Stomach (tissue), 19 donors: ENCODE measurements at places on chromosomes 16 and 17. TPM values are rescaled to one million over a fixed set of nuclear protein-coding genes. Genes with fewer than 3 reads are reported as not detected.

MINK1 gene
- total RNA-seq, result 95.5 TPM

DNA sequence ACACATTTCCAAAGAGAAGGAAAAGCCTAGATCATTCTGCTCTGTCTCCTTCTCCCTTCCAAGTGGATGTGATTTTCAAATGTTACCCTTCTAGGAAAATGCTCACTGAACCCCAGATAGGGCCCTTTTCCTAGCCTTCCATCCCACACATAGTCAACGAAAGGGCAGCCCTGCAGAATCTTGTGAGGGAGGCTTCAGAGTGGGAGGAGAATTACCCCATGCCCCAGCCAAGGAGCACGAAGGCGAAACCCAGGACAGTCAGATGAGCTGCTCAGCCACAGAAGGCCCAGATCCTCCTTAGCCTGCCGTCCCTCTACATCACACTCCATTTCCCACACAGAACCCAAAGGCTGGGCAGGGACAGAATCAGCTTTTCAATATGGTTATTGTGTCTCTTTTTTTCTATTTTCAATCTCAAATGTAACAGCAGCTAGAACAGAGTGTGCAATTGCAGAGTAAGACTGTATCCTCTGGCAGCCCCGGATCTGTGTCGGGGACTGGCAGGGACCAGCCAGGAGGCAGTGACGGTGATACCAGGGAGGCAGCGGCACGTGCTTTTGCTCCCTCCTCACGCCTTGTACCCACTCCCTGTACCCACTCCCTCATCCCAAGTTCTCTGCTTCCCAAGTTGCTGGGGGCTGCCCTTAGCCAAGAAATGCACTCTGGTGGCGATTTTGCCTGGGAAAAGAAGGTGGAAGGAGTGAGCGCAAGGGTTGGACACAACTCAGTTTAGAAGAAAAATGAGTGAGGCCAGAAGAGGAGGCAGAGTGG lies 3.7 kb upstream of the SDK2 start:
- no peak for DNase-seq

DNA sequence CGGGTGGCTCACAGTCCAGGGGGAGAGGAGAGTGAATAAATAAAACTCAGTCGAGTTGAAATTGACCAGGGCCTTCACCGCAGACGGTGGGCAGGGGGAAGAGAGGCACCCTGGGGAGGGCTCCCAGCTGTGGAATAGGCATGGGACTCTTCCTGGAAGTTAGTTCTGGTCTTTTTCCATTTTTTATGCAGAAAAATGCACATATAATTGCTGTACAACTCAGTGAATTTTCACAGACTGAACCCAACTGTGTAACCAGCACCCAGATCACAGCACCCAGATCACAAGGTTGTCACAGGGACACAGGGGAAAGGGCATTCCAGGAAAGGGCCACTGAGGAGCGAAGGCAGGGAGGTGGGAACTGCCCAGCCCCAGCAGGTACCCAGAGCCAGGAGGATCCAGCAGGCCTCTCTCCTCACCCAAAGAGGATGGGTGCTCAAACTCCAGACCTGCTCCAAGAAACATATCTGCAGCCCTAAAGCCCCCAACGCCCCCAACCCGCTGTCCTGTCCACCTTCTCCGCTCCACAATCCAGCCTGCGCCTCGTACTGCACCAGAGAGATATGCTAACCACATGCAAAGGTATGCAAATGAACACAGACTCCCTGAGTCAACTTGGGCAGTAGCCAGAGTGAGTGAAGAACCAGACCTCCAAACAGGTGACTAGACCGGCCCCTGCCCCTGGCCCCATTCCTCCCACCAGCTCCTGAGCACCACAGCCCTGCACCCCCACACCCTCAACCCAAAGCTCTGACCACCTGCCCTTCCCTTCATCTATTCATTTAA lies 29.1 kb upstream of the EIF1 start:
- DNase-seq, result peak; percentile 48

DNA sequence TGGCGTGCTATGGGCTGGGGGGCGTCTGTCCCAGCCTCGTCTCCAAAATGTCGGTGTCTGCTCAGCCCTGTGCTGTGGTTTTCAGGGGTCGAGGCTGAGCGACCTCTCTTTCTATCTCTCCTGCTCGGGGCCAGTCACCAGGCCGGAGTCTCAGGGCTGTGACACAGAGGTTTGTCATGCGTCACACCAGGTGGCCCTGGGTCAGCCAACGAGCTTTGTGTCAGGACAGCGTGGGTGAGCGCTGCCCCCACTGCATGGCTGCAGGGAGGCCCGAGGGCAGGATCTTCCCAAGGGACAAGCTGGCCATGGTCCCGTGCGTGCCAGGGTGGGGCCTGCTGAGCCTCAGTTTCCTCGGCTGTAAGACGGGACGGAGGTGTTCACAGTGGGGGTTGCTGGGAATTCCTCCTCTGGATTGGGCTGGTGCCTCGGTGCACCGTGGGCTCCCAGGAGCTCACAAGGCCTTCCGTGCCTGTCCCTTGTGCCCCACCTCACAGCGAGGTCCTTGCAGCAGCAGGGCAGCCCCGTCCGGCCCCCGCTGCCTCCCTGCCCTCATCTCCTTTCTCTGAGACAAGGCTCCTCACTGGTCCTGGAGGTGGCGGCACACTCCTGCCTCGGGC lies 50.5 kb downstream of the CBFA2T3 start:
- DNase-seq, result no peak

GRCh38 chr17:278676-279059 lies 73.9 kb downstream of the RPH3AL start:
- DNase-seq, result peak; percentile 15

PDILT gene
- total RNA-seq, result 5.3 TPM

OTOP2 gene
- not detected for total RNA-seq

GDPD3 gene
- total RNA-seq, result 178 TPM

EEF2KMT gene
- total RNA-seq, result 6.6 TPM

LLGL1 gene
- 14.0 TPM for total RNA-seq

DNA sequence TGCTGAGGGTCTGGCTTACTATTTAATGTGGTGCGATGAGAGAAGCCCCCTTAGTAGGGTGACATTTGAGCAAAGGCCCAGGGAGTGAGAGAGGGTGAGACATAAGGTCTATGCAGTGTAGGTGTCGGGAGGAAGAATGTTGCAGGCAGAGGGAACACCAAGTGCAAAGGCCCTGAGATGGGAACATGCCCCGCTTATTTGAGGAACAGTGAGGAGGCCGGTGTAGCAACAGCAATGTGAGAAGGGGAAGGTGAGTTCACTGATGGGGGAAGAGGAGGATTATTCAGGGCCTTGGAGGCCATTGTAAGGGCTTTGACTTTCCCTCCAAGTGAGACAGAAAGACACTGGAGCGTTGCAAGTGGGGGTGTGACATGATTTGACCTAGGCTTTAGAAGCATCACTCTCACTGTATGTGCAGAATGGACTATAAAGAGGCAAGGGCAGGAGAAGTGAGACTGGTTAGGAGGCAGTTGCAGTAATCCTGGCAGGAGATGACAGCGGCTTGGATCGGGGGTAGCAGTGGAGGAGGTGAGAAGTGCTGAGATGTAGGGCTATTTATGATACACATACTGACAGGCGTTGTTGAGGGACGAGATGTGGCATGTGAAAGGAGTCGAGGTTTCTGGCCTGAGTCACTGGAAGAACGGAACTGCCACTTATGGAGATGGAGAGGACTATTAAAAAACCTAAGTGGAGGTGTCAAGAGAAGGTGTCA lies 145.3 kb downstream of the SPECC1 start:
- DNase-seq, result no peak

AIPL1 gene
- total RNA-seq, result not detected

ENO3 gene
- 2.3 TPM for total RNA-seq

DNA sequence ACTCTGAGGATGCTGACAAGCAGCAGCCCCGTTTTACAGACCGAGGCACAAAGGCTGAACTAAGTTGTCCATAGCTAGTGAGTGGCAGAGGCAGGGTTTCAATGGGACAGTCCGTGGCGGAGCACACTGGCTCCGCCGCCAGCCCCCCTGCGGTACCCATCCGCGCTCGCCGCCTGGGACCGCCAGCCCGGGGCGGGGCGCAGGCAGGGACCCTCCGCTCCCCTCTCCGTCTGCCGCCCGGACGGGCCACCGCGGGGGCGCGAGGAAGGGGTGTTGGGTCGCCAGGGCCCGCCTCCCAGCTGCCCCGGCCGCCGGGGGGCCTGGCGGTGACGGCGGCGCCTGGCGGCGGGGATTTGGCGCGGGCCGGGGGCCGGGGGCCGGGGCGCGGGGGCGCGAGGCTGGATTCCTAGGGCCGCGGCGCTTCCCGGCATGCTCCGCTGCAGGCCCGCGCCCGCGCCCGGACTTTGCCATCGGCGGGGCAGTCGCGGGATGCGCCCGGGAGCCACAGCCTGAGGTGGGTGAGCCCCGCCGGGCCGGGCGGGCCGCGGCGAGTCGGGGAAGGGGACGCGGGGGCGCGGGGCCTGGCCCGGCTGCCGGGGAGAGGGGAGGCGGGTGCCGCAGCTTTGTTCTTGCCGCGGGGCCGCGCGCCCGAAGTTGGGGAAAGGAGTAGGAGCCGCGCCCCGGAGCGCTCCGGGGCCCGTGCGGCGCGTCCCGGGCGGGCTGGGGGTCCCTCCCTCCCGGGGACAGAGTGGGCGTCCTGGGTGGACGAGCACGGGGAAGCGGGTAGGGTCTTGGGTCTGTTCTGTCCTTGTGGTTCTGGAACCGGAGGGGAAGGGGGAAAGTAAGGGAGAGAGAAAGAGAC lies at the start of gene TMEM98:
TMEM98 (plus strand) TSS at position 430 of the 862 bp plus-strand sequence. CDS start 3,376 bp downstream, outside the sequence.
- peak; percentile 83 for DNase-seq

DNA sequence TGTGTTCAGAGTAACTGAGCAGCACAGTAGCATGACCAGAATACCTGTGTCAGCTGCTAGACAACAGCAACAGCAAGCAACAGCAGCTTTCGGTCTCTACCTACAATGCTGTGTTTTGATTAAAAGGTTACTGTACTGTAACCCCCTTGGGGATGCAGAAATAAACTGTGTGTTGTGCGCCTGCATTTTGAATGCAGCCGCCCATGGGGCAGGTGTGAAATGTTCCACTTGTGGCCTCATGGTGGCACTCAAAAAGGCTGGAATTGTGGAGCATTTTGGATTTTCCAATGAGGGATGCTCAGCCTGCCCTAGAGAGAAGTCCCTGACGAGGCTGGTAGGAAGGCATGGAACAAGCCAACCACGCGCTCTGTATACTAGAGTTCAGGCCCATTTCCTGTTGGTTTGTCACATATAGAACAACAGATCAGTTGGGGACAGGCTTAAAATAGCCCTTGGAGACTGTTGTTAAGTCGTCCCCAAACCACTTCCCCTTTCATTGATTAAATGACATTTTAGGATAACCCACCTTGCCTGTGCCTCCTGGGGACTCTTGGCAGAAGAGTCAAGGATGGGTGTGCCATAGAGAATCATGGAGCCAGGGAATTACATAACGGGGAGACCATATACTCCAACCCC lies 27.1 kb downstream of the SCPEP1 start:
- peak; percentile 30 for DNase-seq

ORAI3 gene
- total RNA-seq, result 12.9 TPM

GRCh38 chr16:78597809-78598570 lies 498.5 kb downstream of the WWOX start:
- no peak for DNase-seq

DNA sequence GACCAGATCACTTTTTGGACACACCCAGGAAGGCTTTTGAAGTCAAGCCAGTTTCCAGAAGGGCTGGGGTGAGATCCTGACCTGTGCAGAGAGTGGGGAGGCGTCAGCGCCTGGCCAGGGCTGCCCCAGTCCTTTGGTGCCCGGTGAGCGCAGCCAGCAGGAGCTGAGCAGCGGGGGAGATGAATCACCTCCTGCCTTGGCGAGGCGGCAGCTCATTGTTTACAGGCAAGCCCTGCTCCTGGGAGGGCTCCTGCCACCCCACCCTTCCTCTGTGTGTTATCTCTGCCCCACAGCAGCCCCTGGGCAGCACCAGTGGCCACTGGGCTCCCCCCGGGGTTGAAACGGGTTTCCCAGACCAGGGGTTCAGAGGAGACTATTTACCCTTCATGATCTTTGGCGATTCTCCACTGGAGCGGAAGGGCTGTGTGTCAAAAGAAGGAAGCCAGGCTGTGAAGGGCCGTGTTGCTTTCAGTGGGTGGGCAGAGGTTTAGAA lies 14.1 kb upstream of the ITGB4 start:
- peak; percentile 73 for DNase-seq

DNA sequence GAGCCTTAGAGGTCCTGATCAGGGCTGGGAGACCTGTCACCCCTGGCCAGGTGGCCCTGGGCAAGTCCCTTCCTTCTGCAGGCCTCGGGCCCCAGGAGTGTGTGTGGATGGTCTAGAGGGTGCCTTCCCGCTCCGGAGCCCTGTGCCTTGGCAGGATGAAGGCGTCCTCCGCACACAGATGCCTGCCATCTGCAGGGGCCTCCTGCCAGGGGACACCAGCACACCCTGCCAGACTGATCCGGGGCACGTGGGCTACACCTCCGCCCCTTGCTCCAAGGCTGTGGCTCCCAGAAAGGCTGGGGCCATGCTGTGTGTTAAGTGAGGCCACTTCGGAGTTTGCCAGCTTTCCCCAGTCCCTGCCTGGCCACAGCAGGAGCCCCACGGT lies 30.7 kb downstream of the NPTX1 start:
- DNase-seq, result no peak

- DNase-seq, result no peak
Measured at GRCh38 chr17:13642188-13642587, 40.5 kb upstream of the HS3ST3A1 start.

KCNH4 gene
- total RNA-seq, result not detected

DNA sequence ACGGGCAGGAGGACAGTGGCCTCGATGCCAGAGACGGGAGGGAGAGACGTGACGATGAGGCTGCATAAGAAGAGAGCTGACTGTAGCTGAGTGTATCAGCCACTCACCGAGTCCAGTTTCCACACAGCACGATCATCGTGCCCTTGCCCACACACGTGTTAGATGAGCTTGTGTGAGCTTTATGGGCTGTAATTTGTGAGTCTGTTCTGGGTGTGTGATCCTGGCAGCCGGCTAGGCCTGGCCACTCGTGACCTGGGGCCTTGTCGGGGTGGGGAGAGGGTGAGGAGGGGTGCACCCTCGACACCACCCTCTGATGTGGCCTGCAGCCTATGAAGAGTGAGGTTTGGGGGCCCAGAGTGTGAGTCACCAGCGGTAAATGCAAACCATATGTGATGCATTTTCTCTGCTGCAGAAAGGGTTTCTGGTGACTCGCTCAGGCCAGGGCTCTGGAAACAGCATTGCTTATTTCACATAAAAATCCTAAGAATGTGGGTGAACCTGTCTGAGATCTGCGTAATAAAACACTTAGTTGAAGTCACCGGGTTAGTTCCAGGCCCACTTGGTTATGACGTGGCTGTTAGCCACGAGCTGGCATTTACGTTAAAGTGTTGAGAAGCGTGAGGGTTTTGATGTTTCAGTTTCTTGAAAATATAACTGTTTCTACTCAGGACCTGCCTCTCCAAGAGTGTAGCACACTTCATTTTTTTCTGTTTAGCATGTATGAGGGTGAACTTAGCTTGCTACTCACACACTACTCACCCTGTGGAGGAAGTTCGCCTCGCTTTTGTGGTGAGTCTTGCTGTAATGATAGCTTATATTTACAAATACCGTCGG lies 4.2 kb downstream of the METRNL start:
- DNase-seq, result peak; percentile 83

ASGR2 gene
- total RNA-seq, result not detected

MPV17L gene
- 3.1 TPM for total RNA-seq

ITGAD gene
- total RNA-seq, result not detected

- peak; percentile 74 for DNase-seq
Measured at GRCh38 chr16:81940781-81941560, 70.3 kb downstream of the SDR42E1 start.
